Right cardiac atrium (tissue), 5 donors: ENCODE measurements at places on chromosomes 5 and 9. TPM values are rescaled to one million over a fixed set of nuclear protein-coding genes. Genes with fewer than 3 reads are reported as not detected.

DNA sequence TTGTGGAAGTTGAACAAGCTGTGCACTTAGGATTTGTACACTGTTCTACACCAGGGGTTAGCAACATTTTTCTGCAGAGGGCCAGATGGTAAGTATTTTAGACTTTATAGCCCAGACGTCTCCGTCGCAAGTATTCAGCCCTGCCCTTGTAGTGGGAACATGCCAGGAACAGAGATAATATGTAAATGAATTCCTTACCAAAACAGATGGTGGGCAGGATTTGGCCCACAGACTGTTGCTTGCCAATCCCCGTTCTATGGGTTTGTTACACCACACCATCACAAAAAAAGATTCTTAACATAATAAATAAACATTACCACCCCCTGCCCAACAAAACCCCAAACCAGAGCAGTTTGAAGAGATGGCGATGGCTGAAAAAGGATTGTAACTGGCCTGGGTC lies 74.3 kb downstream of the AMBP start:
- DNase-seq, result no peak

Gene C5orf34
- 0.41 TPM for polyA plus RNA-seq

GRCh38 chr5:158840193-158840592 lies 259.5 kb downstream of the EBF1 start:
- no peak for DNase-seq

DNA sequence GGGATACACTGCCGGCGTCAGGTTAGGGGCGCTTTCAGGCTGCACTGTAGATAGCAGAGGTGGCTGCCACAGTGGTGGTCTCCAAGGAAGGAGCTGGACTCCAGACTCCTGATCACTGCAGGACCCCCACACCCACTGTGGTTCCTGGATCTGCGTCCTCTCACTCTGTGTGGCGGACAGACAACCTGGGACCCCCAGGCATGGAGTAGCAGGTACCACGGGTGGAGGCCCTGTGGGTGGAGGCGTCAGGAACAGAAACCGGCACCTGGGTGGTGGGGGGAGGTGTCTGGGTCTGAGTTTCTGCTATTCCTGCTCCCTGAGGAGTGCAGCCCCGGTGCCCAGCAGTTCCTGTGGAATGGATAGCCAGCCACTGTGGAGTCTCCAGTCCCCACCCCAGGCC lies 75.1 kb upstream of the PCAT7 start:
- no peak for DNase-seq

DNA sequence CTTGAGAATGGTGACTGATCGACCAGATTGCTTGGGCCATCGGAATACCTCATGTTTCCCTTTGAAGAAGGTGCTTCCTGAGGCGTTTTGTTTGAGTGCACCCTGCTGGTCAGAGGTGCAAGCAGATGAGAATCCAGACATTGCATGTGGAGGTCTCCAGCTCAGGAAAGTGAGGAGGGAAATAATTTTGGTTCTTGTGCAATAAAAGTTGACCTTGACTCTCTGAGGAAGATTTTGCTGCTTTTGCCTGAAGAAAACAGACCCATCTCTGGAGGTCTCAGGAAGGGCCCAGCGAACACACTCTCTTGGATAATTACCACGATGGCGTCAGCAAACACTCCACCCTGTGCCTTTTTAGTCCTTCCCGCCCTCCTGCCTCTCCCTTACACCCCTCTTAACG lies 69.7 kb downstream of the GRAMD2B start:
- DNase-seq, result no peak

- DNase-seq, result peak; percentile 82
Measured at GRCh38 chr9:130433168-130433946, 11.4 kb upstream of the ASS1 start.

Gene NUTM2F
- polyA plus RNA-seq, result not detected

DNA sequence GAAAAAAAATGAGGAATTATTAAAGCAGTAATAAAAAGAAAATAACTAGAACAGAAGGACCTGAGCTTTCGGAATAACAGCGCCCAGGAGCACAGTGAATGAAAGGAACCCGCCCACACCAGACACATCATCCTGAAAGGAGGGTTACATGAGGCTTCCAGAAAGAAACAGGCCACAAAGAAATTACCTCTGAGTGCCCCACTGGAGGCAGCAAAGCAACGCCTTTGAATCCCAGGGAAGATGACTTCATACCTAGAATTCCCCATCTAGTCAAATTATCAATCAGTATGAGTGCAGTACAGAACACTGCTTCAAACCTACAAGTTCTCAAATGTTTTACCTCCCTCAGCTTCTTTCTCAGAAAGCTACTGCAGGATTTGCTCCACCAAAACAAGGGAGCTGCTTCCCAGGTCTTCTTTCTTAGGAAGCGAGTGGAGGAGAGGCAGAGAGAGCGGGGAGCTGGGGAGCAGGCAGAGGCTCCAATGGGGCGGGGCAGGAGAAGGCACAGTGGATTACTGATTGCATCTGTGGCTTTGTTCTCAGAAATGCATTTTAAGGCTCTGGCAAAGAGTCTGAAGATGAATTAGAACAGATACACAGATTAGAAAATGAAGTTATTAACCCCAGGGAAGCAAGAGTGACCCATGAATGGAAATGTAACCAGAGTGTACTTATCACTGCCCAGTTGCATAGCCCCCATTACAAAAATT lies 87.1 kb downstream of the SEMA4D start:
- DNase-seq, result no peak

GRCh38 chr9:38182321-38182720 lies 113.3 kb upstream of the SHB start:
- no peak for DNase-seq

Gene PCDHGB4
- 2.0 TPM for polyA plus RNA-seq

DNA sequence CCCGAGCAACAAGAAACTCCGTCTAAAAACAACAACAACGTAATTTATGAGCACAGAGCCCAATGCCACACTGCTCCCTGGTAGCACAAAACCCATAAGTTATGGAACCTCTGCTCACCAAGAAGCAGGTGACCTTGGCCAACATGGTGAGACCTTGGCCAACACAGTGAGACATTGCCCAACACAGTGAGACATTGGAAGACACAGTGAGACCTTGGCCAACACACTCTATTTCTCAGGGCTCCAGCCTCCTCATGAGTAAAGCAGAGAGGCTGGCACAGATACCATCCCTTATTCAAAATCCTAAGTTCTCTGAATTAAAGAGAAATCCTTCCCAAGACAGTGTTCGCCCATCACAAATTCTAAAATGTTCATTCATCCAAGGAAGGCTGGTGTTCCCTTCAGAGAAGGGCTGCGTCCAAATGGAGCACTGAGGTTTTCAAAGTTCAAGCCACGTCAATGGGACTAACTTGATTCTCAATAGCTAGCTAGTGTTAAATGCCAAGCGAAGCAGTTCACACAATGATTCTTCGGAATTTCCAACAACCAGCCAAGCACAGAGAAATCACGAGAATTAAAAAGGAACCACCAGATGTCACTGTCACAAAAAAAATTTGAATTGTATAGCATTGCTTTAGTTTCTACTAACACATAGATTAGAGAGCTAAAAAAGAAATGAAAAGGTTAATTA lies 29.5 kb downstream of the TTC39B start:
- no peak for DNase-seq

- no peak for DNase-seq
Measured at GRCh38 chr9:87420884-87421283, 76.8 kb upstream of the DAPK1 start.

GRCh38 chr5:174118823-174119467 lies 73.4 kb downstream of the NSG2 start:
- DNase-seq, result no peak

GRCh38 chr5:179680780-179681401 lies at the start of gene CBY3:
Gene CBY3 (minus strand): TSS chr5:179681034. CDS start chr5:179680918, 116 bp downstream.
- DNase-seq, result no peak

- DNase-seq, result no peak
Measured at GRCh38 chr9:127135056-127135745, 12.8 kb upstream of the ANGPTL2 start.

DNA sequence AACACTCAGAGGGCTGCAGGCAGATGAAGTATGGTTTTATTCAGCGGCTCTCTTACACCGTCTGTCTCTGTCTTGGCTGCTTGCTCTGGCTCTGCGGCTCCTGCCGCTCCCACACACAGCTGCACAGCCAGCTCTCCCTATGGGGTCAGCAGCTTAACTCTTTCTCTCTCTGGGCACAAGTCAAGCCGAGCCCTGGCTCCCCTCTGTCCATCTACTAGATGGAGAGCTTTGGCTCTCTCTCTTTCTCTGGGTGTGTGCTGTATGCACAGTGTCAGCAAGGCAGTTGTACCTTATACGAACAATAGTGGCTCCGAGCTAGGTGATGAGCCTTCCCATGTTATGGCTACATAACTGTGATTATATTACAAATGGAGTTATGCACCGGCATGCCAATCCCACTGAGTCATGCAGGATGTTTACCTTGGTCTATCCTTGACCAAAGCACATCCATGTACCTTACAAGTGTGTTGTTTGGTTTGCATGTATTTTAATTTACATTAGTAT lies 19.3 kb upstream of the PPP2CA start:
- no peak for DNase-seq
